ENCODE measurements at places on chromosomes 3 and 15. TPM values are rescaled to one million over a fixed set of nuclear protein-coding genes. Genes with fewer than 3 reads are reported as not detected.

The GOLGA6L10 gene
- 2.2 TPM for total RNA-seq

The ITIH1 gene
- not detected for total RNA-seq

The GOLGA6L4 gene
- 0.96 TPM for total RNA-seq

The TMEM42 gene
- 8.0 TPM for total RNA-seq

The LRRC31 gene
- not detected for total RNA-seq

The CAMK2N2 gene
- total RNA-seq = 0.37 TPM

The DLEC1 gene
- total RNA-seq = 0.26 TPM

The LRRC15 gene
- not detected for total RNA-seq

The MYL3 gene
- total RNA-seq = not detected

The KBTBD13 gene
- not detected for total RNA-seq

The OSBPL10 gene
- 2.3 TPM for total RNA-seq

- H3K36me3 ChIP-seq = no peaks in the 10 kb centered on the region
- no peak overlapping the region for H3K27ac ChIP-seq
- H3K27me3 ChIP-seq = no peaks in the 10 kb centered on the region
- H3K4me3 ChIP-seq = no peak overlapping the region
Measured at GRCh38 chr3:175094344-175094743, 235.2 kb downstream of the NAALADL2 start.

GRCh38 chr3:12601072-12601471 lies 44.2 kb downstream of the MKRN2 start:
- no peak overlapping the region for H3K27ac ChIP-seq
- peaks cover 43% of the 10 kb centered on the region for H3K36me3 ChIP-seq
- H3K4me3 ChIP-seq = no peak overlapping the region
- no peaks in the 10 kb centered on the region for H3K4me1 ChIP-seq
- no peak for DNase-seq

DNA sequence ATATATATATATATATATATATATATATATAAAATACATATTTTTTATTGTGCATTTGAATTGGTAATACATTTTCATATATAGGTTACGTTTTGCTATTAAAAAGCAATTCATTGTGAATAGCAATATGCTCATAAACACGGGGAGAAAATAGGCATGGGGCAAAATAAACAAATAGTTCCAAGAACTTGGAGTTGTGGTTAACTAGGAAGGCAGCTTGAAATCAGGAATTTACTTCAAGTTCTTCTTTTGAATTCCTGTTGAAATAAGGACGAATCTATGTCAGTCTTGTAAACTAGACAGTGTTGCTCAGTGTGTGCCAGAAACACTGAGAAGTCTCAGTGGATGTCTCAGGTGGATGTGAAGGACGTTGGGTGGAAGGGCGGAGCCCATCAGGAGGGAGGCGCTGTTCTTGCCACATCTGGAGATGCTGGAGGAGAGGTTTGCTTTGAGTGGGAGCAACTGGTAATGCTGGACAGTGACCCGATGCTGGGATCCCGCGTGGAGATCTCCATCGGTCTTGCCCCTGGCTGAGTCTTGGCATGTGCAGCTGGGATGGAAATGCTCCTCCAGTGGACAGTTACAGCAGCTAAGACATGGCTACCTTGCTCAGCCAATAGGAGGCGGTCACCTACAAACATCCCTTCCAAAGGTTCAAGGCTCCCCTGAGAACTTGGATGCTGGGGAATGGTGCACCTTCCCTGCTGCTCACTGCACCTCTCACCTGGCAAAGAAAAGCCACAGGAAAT lies 2.5 kb downstream of the IL16 start:
- H3K27me3 ChIP-seq = peaks cover 4% of the 10 kb centered on the region
- no peak overlapping the region for H3K27ac ChIP-seq
- H3K4me1 ChIP-seq = peaks cover 2% of the 10 kb centered on the region

GRCh38 chr3:106820726-106821362 lies 556.4 kb upstream of the CCDC54 start:
- peaks cover 3% of the 10 kb centered on the region for H3K4me1 ChIP-seq
- DNase-seq = no peak
- H3K4me3 ChIP-seq = no peak overlapping the region
- no peaks in the 10 kb centered on the region for H3K27me3 ChIP-seq

- H3K4me3 ChIP-seq = no peak overlapping the region
- H3K27ac ChIP-seq = no peak overlapping the region
- no peaks in the 10 kb centered on the region for H3K4me1 ChIP-seq
- H3K27me3 ChIP-seq = no peaks in the 10 kb centered on the region
- DNase-seq = no peak
Measured at GRCh38 chr3:195064300-195064931, 206.5 kb downstream of the XXYLT1 start.

DNA sequence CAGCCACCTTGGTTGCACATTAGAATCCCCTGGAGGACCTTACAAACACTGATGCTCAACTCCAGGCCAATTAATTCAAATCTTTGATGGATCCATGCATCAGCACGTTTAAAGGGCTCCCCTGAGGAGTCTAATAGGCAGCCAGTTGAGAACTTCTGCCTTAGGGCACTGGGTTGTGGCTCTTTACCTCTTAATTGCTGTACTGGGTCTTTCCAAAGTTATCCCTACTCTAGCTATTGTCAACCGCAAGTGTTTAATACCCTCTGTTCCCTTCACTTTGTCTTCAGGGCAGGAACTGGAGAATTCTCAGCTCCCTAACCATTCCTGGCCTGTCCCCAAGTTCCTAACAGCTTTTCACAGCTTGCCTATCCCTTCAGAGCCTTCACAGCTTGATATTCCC lies 15.0 kb upstream of the FAM174B start:
- H3K27ac ChIP-seq = no peak overlapping the region
- H3K36me3 ChIP-seq = no peaks in the 10 kb centered on the region
- no peaks in the 10 kb centered on the region for H3K4me1 ChIP-seq
- DNase-seq = no peak
- no peak overlapping the region for H3K4me3 ChIP-seq

- H3K27me3 ChIP-seq = peaks cover 10% of the 10 kb centered on the region
- H3K27ac ChIP-seq = no peak overlapping the region
- no peaks in the 10 kb centered on the region for H3K4me1 ChIP-seq
- DNase-seq = no peak
- H3K4me3 ChIP-seq = no peak overlapping the region
- H3K36me3 ChIP-seq = no peaks in the 10 kb centered on the region
Measured at GRCh38 chr3:154151969-154152368, 30.8 kb downstream of the ARHGEF26 start.

GRCh38 chr3:45538641-45538986 lies 55.9 kb upstream of the LIMD1 start:
- no peak for DNase-seq
- no peak overlapping the region for H3K27ac ChIP-seq
- peaks cover 1% of the 10 kb centered on the region for H3K36me3 ChIP-seq
- no peaks in the 10 kb centered on the region for H3K4me1 ChIP-seq
- H3K27me3 ChIP-seq = no peaks in the 10 kb centered on the region

- peaks cover 8% of the 10 kb centered on the region for H3K36me3 ChIP-seq
- no peaks in the 10 kb centered on the region for H3K4me1 ChIP-seq
- H3K27ac ChIP-seq = no peak overlapping the region
- H3K27me3 ChIP-seq = peaks cover 5% of the 10 kb centered on the region
Measured at GRCh38 chr3:72223116-72223515, 438.2 kb upstream of the PROK2 start.

DNA sequence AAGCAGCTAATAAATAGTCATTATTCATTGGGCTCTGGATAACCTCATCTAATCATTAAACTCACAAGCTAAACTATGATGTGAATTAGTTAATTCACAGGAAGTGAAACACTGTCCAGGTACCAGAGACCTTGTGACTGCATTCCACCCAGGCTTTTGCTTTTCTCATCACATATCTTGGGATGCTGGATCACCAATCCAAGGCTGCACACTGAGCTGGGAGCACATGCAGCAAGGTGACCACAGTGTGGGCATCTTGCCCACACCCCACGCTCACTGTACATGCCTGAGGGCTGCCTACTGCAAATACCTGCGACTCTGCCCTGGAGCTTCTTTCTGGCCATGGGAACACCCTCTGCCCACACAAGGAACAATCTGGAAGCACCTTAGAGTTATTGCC lies 40.6 kb upstream of the TNFAIP8L3 start:
- no peak for DNase-seq
- no peak overlapping the region for H3K27ac ChIP-seq
- no peaks in the 10 kb centered on the region for H3K36me3 ChIP-seq
- peaks cover 15% of the 10 kb centered on the region for H3K27me3 ChIP-seq

DNA sequence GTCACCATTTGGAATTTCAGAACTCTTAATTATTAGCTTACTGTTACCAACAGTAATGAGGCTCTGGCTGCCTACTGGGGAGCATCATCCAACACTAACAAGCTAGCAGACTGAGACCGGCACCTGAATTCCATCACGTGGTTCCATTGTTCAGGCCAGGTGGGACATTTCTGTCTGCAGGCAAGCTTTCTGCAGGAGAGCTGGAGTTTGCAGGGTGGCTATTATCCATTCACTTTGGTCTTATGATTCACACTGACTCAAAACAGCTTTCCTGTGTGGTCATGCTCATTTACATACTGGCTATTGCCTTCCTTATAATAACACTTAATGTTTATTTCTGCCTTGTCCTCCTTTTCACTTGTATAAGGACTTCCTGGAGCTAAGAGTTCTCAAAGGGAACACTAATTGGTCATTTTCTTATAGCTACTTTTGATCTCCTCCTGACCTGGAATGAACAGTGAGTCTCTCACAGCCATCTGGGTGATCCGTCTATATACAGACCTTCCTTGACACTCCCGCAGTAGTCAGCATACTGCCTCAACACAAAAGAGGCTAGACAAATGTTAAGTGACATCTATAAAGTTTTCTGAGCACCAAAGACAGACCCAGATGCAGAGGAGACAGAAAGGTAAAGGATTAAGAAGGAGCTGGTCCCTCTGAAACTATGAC lies 695.4 kb downstream of the FHIT start:
- H3K27ac ChIP-seq = no peak overlapping the region
- H3K36me3 ChIP-seq = no peaks in the 10 kb centered on the region
- H3K4me1 ChIP-seq = peaks cover 34% of the 10 kb centered on the region
- H3K27me3 ChIP-seq = peaks cover 2% of the 10 kb centered on the region
- no peak overlapping the region for H3K4me3 ChIP-seq

GRCh38 chr3:55951388-55951787 lies 464.3 kb upstream of the WNT5A start:
- H3K4me3 ChIP-seq = no peak overlapping the region
- no peak overlapping the region for H3K27ac ChIP-seq
- no peaks in the 10 kb centered on the region for H3K36me3 ChIP-seq
- no peaks in the 10 kb centered on the region for H3K4me1 ChIP-seq
- no peak for DNase-seq
- no peaks in the 10 kb centered on the region for H3K27me3 ChIP-seq

GRCh38 chr15:31384568-31384967 lies 57.9 kb downstream of the KLF13 start:
- peaks cover 47% of the 10 kb centered on the region for H3K4me1 ChIP-seq
- no peak overlapping the region for H3K4me3 ChIP-seq
- no peak for DNase-seq
- H3K27ac ChIP-seq = no peak overlapping the region
- no peaks in the 10 kb centered on the region for H3K27me3 ChIP-seq

- DNase-seq = no peak
- peaks cover 41% of the 10 kb centered on the region for H3K4me1 ChIP-seq
- no peak overlapping the region for H3K27ac ChIP-seq
- peaks cover 5% of the 10 kb centered on the region for H3K27me3 ChIP-seq
Measured at GRCh38 chr3:108343491-108343890, 47.1 kb downstream of the HHLA2 start.

GRCh38 chr3:169556349-169556870 lies 107.1 kb downstream of the MECOM start:
- no peaks in the 10 kb centered on the region for H3K36me3 ChIP-seq
- no peaks in the 10 kb centered on the region for H3K4me1 ChIP-seq
- DNase-seq = no peak
- no peak overlapping the region for H3K4me3 ChIP-seq
- H3K27ac ChIP-seq = no peak overlapping the region

GRCh38 chr3:130709671-130710070 lies 37.0 kb downstream of the PIK3R4 start:
- H3K27ac ChIP-seq = no peak overlapping the region
- H3K27me3 ChIP-seq = no peaks in the 10 kb centered on the region
- no peaks in the 10 kb centered on the region for H3K4me1 ChIP-seq
- no peak overlapping the region for H3K4me3 ChIP-seq
- DNase-seq = no peak
